Ureter (tissue), 1 donor: ENCODE measurements at places on chromosomes 3 and 15. TPM values are rescaled to one million over a fixed set of nuclear protein-coding genes. Genes with fewer than 3 reads are reported as not detected.
A peak's percentile ranks its signal among the peaks of the same experiment; 100 is the strongest.

The GOLGA8J gene
- total RNA-seq = not detected

The GPR15 gene
- 4.0 TPM for total RNA-seq

The SLC51B gene
- not detected for total RNA-seq

The SLC22A14 gene
- total RNA-seq = not detected

The CXCR6 gene
- total RNA-seq = 3.1 TPM

The ADAMTSL3 gene
- total RNA-seq = 9.7 TPM

DNA sequence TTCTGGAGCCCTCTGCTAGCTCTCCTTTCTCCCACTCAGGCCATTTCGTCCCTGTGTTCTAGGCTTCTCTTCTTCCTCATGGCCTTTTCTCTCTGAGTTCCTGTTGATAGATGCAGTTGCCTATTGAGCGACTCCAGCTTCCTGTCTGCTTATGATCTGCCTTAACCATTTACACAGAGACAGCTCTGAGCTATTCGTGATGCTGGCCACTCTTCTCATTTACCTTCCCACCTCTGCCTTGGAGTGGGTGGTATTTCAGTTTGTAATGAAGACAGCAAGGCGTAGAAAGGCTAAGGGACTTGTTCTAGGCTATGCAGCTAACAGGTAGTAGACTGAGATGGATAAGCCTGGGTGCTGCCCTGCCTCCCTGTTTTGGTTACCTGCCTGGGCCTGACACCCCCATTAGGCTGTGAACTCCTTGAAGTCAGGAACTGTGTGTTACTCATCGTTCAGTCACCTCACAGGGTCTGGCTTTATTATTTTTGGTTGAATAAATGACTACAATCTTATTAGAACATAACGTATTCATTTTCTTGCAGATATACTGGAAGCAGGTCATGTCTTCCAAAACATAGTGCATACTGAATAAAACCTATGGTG, 12.6 kb upstream of the ZBTB47 start:
- DNase-seq = no peak

GRCh38 chr3:125437631-125438435, 62.7 kb upstream of the ZNF148 start:
- peak; percentile 59 for DNase-seq

DNA sequence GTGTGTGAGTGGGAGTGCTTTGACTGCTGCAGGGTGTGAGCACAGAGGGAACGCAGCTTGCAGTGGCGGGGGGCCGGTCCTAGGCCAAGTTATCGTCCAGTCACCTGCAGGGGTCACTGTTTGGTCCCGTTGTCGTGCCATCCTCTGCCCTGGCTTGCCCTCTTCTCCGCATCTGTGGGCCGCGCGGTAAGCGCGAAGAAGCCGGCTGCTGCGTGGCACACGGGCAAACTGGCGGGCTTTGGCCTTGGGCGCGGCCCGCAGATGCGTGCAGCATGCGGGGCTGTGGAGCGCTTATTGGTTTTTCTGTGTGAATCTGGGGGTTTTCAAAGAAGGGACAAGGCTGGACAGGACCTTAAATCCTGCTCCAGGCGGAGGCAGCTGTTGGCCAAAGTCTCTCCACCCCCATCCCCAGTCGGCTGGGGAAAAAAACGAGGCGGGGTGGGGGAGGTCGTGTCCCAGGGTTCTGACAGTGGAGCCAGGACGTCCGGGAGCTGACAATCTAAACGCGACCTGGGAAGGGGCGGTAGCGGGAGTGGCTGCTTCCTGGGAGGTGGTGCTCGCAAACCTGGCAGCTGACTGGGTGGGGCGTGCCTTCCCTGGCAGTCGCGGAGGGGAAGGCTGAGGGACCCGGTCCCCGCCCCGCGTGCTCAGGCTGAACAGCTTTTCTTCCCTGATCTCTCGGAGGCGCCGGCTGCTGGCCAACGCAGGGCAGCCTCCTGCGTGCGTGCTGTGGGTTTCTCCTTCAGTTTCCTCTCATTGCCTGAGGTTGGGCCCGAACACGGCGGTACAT, 39.7 kb upstream of the VEPH1 start:
- DNase-seq = peak; percentile 77

DNA sequence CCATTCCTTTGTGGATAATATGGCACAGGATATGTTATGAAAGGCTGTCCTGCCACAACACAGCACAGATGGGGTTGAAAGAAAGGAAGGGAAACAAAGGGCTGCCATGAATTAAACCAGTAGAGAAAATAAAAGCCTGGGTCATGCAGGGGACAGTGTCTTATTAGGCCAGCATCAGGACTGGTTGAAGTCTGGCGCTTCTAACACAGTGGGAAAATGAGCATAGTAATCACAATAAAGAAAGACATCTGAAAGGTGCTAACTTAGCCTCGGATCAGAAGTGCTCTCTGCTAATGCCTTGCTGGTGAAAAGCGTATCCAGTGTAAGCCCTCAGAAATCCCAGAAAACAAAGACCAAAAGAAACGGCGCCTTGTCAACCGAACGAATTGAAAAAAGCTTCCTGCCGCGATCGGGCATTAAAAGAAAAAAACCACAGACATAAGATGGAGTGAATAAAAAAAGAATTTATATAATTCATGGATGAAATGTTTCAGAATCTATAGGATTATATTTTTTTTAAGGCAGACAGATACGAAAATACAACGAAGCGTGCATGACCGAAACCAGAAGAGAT, 566 bp upstream of the MKRN3 start:
- DNase-seq = no peak

DNA sequence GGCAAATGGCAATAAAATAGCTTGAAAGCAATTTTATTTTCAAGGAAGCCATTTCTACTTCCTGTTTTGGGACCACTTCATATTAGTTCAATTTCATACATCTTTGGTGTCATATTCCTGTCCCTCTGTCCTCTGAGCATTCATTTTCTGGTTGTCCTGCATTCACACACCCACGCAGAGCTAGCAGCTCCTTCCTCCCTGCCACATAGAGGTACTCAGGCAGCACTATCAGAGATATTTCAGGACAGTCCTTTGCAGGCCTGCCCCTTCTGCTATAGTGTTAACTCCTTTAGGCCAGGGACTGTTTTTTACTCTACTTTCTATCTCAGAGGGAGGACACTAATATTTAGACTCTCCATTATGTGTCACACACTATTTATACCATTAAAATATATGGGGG, 132.0 kb downstream of the ECT2 start:
- no peak for DNase-seq

GRCh38 chr15:80457896-80458295, 53.7 kb downstream of the ARNT2 start:
- DNase-seq = no peak

GRCh38 chr15:91116113-91117067, 16.3 kb downstream of the SV2B start:
- DNase-seq = no peak

GRCh38 chr15:78810003-78810361, 1.3 kb downstream of the ADAMTS7 start:
- no peak for DNase-seq

- DNase-seq = no peak
Measured at GRCh38 chr3:27671101-27671500, 51.0 kb downstream of the EOMES start.

DNA sequence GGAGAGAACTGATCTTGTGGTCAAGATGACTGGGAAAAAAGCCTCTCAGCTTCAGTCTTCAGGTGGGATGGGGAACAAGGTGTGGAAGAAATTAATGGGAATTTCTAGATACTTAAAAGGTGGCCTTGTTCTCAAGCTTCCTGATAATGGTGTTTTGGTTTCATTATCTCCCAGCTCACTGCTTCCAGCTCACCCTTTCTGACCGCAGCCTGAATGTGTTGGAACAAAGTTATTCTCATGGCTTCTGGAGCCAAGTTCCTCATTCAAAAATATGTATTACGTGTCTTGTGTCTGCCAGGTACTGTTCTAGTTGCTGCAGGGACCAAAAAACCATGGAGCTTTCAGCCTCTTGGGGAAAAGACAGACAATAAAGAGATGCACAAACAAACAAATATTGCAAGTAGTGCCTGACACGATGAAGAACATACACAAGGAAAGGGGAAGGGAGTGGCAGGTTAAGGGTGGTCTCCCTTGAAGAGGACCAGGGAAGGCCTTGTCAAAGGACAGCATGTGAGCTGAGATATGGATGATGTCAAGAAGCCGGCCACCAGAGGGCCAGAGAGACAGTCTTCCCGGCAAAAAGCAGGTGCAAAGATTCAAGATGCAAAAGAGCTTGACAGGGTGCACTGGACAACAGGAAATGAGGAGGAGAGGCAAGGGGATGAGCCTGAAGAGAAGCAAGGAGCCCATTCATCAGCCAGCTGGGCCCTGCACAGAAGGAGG, 35.5 kb downstream of the ARRDC4 start:
- DNase-seq = no peak

- DNase-seq = no peak
Measured at GRCh38 chr3:197022405-197023231, 7.0 kb downstream of the MELTF start.

GRCh38 chr3:73727117-73727821, 102.5 kb upstream of the PDZRN3 start:
- no peak for DNase-seq

DNA sequence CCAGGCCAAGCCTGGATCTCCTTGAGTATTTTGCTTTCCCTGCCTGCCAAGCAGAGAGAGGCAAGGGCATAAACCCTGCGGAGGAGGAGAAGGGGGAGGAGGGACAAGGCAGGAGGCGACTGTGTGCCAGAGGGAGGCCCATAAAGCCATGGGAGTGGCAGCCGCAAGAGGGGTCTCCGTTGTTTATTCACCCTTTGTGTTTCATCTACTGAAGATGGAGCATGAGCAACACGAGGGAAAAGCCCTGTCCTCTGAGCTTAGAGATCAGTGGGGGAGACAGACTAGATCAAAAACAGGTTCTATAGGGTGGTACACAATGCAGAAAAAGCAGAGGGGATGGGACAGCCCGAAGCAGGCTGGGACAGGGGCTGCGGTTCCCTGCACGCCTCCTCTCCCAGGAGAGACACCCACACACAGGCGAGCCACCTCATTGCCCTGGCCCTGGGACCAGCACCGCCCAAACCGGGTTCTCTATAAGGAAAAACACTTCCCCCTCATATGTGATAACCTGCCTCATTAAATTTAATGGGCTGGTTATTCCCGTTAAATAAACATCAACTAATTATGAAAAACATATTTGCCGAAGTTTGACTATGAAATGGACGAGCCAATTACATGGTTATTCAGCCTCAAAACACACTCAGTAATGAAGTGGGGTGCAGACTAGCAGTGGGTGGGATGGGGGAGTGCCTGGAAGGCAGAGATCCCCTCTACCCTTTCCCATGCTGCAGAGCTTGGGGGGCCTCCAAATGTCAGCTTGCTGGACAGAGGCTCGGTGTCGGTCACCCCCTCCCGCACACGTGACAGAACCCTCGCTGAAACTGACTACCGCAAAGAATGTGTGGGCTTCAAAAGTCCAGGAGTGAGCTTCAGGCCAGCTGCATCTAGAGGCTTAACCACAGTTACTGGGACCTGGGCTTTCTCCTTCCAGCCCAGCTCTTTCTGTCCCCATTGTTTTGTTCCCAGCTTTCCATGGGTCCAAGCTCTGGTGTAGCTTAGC, 14.2 kb upstream of the PLXNA1 start:
- no peak for DNase-seq

GRCh38 chr15:47727676-47728075, 10.4 kb downstream of the SEMA6D start:
- no peak for DNase-seq

GRCh38 chr3:31016196-31016595, 121.7 kb upstream of the GADL1 start:
- DNase-seq = no peak

DNA sequence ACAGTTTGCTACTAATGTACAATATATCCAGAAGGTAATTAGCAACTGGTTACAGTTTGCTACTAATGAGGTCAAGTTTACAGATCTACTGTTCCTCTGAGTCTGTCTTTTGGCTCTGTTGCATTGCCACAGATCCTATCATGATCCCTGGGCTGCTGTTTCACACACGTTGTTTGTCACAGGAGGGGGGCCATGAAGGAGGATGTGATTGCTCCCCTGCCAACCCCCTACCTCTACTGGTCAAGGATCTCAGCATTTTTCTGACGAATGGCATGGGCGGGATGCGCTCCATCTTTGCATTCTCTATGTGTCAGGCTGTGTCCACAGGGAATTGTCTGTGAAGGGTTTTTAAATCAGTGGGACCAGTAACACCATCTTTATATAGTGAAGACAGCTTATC, 91.9 kb downstream of the CHL1 start:
- no peak for DNase-seq

GRCh38 chr3:120274739-120275167, 10.3 kb downstream of the GPR156 start:
- DNase-seq = no peak

- no peak for DNase-seq
Measured at GRCh38 chr3:42101048-42101447, 9.9 kb downstream of the TRAK1 start.

GRCh38 chr15:84988909-84989644, 7.4 kb downstream of the PDE8A start:
- no peak for DNase-seq
